ENCODE measurements at places on chromosomes 4 and X.

DNA sequence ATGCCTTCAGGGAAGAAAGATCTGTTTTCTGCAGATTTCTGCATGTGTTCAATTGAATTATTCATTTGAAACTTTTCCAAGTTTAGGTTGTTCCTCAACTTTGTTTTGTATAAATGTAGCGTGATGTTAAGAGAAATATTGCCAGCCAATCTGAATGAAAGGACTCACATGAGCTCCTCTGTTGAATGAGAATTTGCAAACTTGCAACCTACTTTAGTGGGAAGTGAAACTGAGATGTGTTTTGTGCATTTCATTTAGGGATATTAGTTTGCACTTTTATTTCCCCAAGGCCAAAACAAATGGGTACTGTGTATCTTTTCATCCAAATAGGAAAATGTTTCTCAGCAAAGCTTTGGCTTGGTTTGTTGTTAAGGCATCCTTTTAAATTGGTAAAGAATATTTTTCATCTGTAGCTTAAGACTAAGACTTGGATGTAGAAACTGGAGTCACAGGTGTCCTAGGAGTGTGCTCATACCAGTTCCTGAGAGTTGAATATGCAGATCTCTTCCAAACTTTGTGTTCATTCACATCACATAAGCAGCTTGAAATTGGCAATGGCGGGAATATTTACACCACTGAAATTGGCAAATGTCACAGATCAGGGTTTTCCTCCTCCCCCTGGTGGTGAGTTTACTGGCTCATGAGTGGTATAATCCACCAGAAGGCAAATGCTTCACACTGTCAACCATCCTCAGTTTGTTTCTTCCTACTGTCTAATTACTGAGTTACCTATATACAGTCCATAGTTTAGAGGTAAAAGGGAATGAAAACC, 193.6 kb upstream of the BANK1 start:
- DNase-seq = no peak

DNA sequence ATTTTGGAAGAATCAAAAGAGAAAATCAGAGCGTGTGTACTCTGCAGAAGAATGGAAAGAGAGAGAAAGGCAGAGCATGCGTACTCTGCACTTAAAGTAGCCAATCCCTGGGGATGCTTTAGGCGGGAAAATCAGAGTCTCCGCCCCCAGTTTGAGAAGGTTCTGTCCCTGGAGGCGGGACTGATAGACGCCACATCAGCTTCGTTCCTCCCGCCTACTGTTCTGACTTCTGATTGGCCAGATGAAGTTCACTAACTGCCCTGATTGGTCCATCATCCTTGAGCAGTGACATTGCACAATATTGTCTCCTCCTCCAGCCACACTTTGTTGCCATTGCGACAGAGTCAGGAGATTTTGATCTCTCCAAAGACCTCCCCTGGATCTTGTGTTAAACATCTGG, 23.8 kb downstream of the SSX1 start:
- DNase-seq = no peak

- DNase-seq = no peak
Measured at GRCh38 chrX:103811858-103812257, 20.2 kb downstream of the RAB9B start.

- DNase-seq = no peak
Measured at GRCh38 chr4:177232473-177232872, 77.2 kb upstream of the NEIL3 start.

GRCh38 chr4:164888096-164888715, 11.2 kb downstream of the APELA start:
- DNase-seq = no peak

DNA sequence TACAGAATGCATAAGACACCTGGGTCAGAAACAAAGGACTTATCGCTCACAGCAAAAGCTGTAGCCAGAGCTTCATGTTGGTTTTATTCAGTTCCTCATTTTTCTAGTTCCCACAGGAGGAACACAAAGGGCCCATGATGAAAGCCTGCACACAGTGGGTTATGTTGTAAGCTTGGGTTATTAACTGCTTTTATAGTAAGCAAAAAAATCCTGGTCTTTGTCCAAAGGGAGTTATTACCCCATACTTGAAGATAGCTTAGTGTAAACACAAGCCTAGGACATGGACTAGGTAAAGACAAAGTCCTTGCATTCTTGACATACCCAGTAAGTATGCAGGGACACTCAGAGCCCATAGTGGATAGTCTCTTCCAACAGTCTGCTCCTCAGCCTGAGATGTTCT, 11.7 kb downstream of the BBS12 start:
- no peak for DNase-seq

DNA sequence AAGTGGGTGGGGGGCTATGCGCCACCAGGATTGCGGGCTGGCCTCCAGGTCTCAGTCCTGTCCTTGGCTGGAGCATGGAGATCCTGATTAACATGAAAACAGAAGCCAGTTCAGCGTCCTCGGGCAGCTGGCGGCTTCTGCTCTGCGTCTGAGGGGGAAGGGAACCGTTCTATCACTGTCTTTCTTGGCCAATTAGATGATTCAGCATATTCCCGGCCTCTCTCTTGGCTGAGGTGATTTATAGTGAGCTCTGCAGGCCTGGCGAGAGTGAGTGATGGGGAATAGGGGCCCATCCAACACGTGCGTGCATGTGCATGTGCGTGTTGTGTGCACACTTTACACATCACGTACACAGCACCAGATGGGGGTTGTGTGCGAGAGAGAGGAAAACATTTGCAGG, 145.8 kb upstream of the ATP6AP2 start:
- DNase-seq = no peak

DNA sequence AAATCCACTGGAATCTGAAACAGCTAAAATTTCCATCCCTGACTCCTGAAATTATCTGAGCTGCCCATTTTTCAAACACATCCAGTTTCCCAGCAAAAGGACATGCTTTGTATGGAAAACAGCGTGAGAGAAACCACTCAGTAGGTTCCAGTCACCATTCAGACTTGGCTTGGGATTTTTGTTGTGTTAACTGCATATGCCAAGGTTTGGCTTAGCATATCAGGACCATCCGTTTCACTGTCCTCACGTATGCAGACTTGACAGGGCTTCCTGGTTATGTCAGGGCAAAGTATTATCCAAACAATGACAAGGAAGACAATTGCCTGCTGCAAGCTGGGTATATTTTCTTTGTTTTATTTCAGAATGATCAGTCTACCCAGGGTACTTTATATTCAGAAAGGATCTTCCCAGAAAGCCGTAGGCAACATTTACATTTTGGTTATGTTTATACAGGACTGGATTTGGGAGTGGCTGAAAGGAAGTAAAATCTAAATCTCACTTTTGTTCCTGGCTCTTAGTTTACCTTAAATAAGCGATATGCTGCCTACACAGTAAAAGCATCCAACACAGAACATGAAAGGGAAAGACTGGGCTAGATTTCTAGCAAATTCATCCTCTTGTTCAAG, 41.3 kb upstream of the CCKAR start:
- DNase-seq = no peak

- DNase-seq = no peak
Measured at GRCh38 chr4:138341739-138342415, 99.7 kb upstream of the SLC7A11 start.

- DNase-seq = no peak
Measured at GRCh38 chr4:101527188-101527587, 179.9 kb upstream of the PPP3CA start.

GRCh38 chr4:67779631-67780030, 25.4 kb upstream of the GNRHR start:
- no peak for DNase-seq

DNA sequence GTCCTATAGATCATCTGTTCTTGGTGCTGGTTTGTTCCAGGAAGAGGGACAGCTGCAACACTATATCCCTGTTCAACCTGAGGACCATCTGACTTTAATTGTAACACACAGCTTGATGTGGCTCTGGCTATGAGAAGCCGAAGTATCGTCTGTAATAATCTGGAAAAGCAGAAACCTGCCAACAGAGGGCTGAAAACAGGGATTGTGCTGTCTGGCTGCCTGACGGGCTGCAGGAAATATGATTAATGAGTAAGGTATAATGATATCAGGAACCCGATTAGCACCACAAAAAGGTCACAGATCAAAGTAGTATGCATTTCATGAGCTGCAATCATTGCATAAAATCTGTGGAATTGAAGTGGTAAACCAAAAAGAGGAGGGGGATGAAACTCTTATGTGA, 170.4 kb upstream of the MAB21L2 start:
- no peak for DNase-seq

- DNase-seq = no peak
Measured at GRCh38 chrX:153381684-153382532, 19.2 kb downstream of the PNMA6E start.

GRCh38 chr4:78370631-78371372, 180.8 kb upstream of the ANXA3 start:
- no peak for DNase-seq

- no peak for DNase-seq
Measured at GRCh38 chr4:123568936-123569335, 172.3 kb downstream of the SPRY1 start.

GRCh38 chr4:85496933-85497332, 22.0 kb downstream of the ARHGAP24 start:
- DNase-seq = no peak

GRCh38 chr4:59650861-59651260, 1549.3 kb upstream of the ADGRL3 start:
- DNase-seq = no peak

Measured in mesenteric fat pad (tissue), 1 donor.